ENCODE measurements at places on chromosomes 7 and 10.
A peak's percentile ranks its signal among the peaks of the same experiment; 100 is the strongest.

GRCh38 chr10:83165265-83165664, 974.0 kb upstream of the GHITM start:
- DNase-seq: no peak

- DNase-seq: no peak
Observed at GRCh38 chr10:17479822-17480221, 25.4 kb upstream of the ST8SIA6 start.

GRCh38 chr7:104135760-104136558, 71.9 kb downstream of the ORC5 start:
- no peak for DNase-seq

DNA sequence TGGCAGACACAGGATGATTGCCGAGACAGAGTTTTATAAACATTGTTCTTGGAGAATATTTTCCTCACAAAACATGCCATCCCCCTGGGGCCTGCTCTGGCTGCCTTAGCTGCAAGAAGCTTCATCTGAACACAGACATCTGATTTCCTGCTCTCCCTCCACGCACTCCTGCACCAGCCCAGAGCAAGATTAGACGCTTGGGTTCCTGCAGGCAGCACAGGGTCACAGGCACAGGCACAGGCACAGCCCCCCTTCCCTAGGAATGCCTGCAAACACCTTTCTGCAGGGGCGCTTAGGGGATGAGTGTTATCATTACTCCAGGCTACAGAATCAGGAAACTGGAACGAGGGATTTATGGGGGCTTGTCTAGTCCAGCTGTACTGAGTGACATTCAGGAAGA, 450.3 kb downstream of the GRID1 start:
- no peak for DNase-seq

GRCh38 chr10:27448921-27449320, 55.2 kb upstream of the RAB18 start:
- DNase-seq: no peak

- DNase-seq: no peak
Observed at GRCh38 chr7:82926477-82926876, 236.2 kb downstream of the PCLO start.

- no peak for DNase-seq
Observed at GRCh38 chr10:133385214-133385613, 6.2 kb downstream of the PAOX start.

GRCh38 chr7:66076462-66077329, 1.1 kb downstream of the ASL start:
- DNase-seq: no peak

- peak; percentile 84 for DNase-seq
Observed at GRCh38 chr10:133307776-133308420, 774 bp downstream of the TUBGCP2 start.

All from breast epithelium (tissue), 4 donors.